LNCaP clone FGC (cell line): ENCODE measurements at places on chromosomes 1 and 21.

- DNase-seq, result no peak
Observed at GRCh38 chr1:65525266-65526048, 105.0 kb downstream of the LEPR start.

DNA sequence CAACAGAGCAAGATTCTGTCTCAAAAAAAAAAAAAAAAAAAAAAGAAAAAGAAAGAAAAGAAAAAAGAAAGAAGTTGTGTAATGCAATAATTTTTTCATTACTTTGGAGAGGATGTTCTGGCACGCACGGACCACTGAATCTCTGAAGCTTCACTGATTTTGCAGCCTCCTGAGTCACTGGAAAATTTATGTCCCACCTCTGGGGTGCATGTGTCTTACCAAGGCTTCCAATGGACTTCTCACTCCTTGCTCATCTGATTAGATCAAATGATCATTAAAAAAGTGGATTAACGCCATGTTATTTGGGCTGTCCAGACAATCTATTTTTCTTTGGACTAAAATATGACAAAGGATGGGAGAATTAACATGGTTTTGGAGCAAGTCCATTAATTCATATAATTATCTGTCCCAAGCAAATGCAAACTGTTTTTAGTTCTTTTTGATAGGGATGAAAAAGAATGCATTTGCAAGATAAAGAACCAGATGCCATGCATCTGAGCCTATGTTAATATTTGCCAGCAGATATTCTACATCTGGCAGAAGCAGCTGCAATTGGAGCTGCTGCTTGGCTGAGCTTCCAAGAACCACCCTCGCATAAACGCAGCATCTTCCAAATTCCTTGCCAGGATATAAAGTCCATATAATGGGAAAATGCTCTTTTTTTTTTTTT is 10.1 kb upstream of the MAP1LC3C start:
- no peak for DNase-seq

- DNase-seq, result no peak
Observed at GRCh38 chr1:55558515-55558914, 343.4 kb upstream of the USP24 start.

DNA sequence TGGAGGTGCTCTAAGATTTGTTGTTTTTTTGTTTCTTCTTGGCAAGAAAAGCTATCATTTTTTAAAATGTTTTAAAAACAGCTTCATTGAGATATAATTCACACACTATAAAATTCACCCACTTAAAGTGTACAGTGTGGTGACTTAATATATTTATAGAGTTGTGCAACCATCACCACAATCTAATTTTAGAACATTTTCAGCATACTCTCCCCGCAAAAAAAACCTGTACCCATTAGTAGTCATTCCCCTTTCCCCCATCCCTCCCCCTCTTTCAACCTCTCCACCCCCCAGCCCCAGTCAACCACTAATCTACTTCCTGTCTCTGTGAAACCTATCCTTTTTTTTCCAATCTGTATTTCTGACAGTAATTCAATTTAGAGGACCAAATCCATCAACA is 30.6 kb downstream of the ZC3H11B start:
- no peak for DNase-seq

- no peak for DNase-seq
Observed at GRCh38 chr1:23103001-23103889, 65.4 kb downstream of the LUZP1 start.
